ENCODE measurements at places on chromosomes 12 and 14.

- DNase-seq, result no peak
Measured at GRCh38 chr14:89085231-89085731, 260.8 kb downstream of the TTC8 start.

- DNase-seq, result no peak
Measured at GRCh38 chr12:121352682-121353018, 439 bp upstream of the ANAPC5 start.

DNA sequence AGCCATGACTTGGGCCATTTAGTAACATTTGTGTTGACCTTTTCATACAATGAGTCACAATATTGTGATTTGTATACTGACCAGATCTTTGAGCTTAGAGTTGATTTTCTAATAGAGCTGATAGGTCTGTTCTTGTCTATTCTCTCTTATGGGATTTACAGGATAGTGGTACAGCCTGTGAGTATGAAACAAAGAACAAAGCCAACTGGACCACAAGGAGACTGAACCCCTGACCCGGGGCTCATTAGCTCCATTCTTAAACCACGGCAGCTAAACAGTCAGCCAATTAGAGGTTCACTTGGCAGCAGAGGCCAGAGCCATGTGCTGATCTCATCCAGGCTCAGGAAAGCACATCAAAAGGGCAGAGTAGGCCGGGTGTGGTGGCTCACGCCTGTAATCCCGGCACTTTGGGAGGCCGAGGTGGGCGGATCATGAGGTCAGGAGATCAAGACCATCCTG is 59.1 kb upstream of the GNPNAT1 start:
- DNase-seq, result no peak

- no peak for DNase-seq
Measured at GRCh38 chr14:101889898-101890297, 74.5 kb upstream of the DYNC1H1 start.

DNA sequence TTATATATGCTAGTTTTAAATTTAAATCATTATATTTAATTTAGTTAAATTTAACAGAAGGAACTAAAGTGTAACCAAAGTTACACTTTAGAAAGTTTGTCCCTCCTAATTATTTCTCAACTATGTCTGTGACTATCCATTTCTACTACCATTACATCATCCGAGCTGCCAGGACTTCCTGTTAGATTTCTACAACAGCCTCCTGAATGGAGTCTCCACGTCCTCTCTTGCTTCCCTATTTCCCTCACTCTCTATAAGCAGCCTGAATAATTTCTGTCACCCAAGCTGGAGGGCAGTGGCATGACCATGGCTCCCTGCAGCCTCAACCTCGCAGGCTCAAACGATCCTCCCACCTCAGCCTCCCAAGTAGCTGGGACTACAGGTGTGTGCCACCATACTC is 84.1 kb downstream of the TTC7B start:
- DNase-seq, result no peak

DNA sequence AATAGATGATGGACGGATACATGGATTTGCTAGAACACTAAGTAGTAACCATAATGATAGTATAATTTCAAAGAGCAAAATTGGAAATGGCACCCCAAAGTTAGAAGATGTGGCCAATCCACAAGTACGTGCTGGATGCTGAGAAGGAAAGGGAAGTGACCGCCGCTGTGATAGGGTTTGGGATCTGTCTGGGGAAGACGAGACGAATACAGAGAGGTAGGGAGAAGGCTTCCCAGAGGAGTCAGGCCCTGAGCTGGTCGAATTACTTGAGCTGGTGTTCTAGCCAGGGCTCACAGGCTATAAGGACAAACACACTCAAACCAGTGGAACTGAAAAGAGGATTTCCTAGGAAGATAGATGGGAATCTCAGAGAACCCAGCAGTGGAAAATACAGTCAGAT is 9.4 kb upstream of the ACVR1B start:
- DNase-seq, result no peak

- no peak for DNase-seq
Measured at GRCh38 chr12:67161322-67161918, 107.7 kb upstream of the CAND1 start.

DNA sequence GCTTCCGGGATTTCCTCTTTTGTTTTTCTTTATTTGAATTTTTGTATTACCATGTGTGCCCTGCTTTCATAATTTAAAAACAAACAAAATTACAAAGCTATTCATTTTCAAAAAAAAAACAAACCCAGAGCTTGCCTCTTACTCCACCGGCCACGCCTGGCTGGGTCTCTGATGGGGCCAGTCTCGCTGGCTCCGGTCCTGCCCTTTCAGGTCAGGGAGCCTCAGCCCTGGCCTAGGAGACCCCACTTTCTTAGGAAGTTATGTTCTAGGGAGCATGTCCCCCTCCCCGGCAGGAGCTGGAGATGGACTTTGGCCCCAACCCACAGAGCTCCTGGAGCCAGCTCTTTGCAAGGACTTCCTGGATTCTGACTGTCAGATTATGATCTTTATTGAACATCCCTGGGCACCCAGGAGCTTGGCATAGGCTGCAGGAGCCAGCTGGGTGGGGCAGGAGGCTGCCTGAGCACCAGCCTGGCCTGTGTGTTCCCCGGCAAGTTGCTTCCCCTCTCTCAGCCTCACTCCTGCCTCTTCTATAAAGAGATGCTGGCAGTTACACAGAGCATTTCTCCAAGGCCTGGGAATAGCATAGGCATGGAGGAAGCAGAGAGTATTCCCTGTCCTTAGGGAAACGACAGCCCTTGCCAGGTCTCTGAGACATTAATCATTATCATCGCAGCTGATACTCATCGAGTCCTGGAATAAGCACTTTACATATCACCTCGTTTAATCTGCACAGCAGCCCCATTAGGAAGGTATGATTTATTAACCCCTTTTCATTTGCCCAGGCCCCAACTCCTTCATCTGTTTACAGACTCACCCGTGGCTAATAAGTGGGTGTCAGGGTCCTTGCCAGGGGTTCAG is 3.5 kb downstream of the DEGS2 start:
- no peak for DNase-seq

DNA sequence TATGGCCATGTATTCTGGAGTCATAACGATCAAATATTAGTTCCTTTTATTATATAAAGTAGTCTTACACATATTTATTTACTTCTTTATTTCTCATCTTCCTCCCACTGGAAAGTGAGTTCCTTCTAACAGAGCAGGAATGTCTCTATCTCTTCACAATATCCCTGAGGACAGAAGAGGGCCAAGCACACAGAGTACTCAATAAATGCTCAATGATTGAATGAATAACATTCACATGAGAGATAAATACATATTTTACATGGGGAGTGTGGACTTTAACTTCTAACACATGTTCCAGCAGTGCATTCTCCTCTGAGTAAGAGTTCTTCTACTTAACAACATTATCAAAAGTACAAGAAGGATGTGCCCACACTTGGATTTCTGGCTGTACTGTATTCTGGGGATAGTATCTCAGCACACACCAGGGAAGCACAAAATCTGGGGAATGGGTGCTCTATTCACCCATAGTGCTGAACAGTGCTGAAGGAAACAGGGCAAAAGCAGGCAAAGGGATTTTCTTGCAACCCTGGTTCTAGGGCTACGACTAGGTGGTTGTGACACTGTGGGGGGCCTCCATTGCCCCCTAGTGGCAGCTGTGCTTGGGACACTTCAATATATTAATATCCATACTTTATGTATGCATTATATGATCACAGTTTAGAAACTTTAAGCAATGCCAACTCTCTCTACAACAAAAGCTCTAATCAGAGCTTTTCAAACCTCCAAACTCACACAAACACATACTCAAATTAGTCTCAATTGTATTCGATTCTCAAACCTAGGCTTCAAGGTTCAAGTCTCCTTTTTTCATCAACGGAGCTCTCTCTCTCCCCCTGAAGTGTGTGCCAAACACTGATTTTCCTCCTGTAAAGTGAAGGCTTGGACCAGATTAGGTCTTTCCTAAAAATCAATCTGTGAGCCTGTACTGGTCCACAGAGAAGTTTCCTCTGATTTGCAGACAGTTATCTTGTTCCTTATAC is 115.5 kb downstream of the SLC2A13 start:
- DNase-seq, result peak; percentile 63

DNA sequence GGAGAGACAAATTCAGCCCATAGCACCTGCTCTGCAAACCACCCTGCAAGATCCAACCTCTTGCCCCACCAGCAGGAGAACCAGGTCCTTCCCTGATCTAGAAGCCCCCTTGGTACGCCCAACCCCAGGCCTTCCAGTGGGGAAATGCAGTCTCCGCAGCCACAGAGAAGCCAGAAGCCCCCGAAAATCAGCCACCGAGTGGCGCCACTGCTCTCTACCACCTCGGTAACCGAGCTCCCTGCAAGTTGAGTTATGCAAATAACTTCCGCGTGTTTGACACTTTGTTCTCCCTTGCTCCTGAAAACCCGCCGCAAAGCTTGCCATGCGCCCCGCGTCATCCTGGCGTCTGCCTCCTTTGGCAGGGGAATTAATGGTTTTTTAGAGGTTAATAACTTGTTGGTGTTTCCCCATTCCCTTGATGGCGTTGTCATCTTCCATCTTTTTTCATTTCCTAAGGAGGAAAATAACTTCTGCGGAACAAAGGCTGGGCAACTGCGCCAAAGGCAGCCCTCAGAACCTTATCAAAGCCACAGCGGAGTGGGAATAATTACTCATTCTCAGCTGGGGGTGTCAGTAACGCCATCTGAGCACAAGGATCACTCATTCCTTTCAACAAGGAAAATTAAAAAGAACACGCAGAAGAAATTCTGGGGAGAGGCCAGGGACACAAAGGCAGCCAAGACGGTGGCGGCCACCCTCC is 60.4 kb downstream of the FZD10 start:
- no peak for DNase-seq

GRCh38 chr14:68843471-68844209 is 50.8 kb upstream of the ZFP36L1 start:
- DNase-seq, result no peak

DNA sequence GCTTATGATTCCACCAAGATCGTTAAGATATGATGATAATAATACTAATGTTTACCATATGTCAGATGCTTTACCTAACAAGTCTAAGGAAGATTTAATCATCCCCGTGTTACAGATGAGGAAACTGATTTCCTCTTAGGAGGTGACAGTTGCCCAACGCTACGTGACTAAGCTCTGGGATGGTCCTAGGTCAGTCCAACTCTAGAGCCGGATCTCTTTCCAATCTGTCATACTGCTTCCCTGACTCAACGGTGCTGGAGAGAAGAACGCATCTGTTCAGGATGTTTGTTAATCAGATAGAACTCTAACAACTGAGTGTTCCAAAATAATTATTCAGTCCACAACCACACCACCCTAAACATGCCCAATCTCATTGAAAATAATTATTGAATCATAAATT is 39.8 kb downstream of the NDUFA12 start:
- no peak for DNase-seq

DNA sequence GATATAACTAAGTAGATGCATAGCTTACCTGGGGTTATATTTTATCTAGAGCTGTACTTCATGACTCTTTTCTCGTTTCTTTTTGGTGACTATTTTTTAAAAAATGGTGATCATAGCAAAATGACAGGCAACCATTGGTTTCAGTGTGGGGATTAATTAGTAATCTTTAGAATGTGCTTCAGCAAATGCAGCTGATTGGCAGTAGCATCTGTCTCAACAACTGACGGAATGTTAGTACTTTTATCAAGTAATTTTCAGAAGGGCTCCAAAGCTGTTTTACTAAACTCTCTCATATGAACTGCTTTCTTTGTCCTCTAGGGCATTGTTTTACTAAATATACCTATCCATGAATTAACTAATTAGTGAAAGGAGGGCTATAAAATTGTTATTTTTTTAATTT is 117.6 kb downstream of the TRMT5 start:
- DNase-seq, result no peak
